ENCODE measurements at places on chromosomes 11 and 22. TPM values are rescaled to one million over a fixed set of nuclear protein-coding genes. Genes with fewer than 3 reads are reported as not detected.

DNA sequence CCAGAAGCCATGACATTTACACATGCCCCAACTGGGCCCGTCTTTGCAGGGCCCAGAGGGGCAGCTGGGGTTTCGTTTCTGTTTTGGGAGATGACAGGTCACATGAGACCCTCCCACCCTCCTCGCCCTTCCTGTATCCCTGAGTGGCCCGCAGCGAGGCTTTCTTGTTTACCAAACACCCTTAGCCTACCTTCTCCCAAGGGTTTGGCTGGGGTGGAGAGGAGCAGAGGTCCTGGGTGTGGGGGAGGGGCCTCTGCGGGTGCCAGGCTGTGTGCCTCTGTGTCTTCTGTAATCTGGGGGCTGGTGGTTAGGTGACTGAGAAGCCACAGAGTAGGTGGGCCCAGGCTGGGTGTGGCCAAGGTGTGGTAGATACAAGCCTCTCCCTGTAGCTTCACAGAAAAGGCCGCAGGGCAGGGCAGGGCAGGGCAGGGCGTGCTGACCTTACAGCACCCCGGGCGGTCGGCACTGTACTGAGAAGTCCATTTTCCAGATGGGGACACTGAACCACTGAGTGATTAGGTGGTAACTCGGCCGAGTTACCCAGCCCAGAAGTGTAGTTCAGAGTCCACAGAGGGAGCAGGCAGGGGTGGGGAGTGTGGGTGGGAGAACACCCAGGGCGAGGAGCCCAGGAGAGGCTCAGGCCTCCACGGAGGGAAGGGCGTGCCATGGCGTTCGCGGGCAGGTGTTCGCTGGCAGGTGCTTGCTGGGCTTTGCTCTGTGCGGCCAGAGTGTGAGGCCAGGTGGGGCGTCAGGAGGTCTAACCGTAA lies 8.7 kb downstream of the PRR5 start:
- no peak overlapping the region for H3K4me3 ChIP-seq
- no peaks in the 10 kb centered on the region for H3K4me1 ChIP-seq
- DNase-seq = no peak
- no peak overlapping the region for H3K27ac ChIP-seq
- no peaks in the 10 kb centered on the region for H3K36me3 ChIP-seq

- H3K4me1 ChIP-seq = peaks cover 3% of the 10 kb centered on the region
- peaks cover 22% of the 10 kb centered on the region for H3K27me3 ChIP-seq
- H3K36me3 ChIP-seq = no peaks in the 10 kb centered on the region
- H3K4me3 ChIP-seq = no peak overlapping the region
Observed at GRCh38 chr11:116276051-116277044, 496.4 kb downstream of the BUD13 start.

- no peaks in the 10 kb centered on the region for H3K36me3 ChIP-seq
- H3K4me3 ChIP-seq = no peak overlapping the region
- H3K4me1 ChIP-seq = peaks cover 12% of the 10 kb centered on the region
- no peak for DNase-seq
Observed at GRCh38 chr22:35556666-35557065, 16.0 kb downstream of the RASD2 start.

DNA sequence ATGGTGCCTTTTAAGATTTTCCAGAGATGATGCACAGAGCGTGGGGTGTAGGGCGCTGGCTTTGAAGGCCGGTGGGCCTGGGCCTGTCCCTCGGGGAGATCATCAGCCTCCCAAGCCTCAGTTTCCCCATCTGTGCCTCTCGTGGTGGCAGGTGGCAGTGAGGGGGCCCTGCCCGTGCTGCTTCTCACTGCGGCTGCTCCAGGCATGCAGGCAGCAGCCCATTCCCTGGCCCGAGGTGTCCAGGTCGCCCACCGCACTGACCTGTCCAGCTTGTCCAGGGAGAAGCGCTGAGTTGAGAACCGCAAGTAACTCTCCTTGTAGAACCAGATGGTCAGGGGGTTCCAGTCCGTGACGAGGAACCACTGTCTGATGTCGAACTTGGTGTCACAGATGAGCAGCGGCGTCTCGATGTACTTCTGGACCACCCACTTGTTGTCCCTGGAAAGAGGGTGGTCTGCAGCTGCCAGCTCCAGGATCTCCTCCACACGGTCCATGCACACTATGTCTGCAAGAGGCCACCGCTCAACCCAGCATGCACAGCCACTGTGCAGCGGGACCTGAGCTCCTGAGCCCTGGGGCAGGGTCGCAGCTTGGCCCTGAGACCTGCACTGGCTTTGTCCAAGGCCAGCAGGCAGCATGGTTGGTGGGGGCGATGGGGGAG lies 20.5 kb upstream of the IL17REL start:
- H3K4me3 ChIP-seq = no peak overlapping the region
- no peaks in the 10 kb centered on the region for H3K27me3 ChIP-seq
- no peaks in the 10 kb centered on the region for H3K4me1 ChIP-seq
- DNase-seq = no peak
- no peaks in the 10 kb centered on the region for H3K36me3 ChIP-seq

PRODH gene
- 5.9 TPM for total RNA-seq

DNA sequence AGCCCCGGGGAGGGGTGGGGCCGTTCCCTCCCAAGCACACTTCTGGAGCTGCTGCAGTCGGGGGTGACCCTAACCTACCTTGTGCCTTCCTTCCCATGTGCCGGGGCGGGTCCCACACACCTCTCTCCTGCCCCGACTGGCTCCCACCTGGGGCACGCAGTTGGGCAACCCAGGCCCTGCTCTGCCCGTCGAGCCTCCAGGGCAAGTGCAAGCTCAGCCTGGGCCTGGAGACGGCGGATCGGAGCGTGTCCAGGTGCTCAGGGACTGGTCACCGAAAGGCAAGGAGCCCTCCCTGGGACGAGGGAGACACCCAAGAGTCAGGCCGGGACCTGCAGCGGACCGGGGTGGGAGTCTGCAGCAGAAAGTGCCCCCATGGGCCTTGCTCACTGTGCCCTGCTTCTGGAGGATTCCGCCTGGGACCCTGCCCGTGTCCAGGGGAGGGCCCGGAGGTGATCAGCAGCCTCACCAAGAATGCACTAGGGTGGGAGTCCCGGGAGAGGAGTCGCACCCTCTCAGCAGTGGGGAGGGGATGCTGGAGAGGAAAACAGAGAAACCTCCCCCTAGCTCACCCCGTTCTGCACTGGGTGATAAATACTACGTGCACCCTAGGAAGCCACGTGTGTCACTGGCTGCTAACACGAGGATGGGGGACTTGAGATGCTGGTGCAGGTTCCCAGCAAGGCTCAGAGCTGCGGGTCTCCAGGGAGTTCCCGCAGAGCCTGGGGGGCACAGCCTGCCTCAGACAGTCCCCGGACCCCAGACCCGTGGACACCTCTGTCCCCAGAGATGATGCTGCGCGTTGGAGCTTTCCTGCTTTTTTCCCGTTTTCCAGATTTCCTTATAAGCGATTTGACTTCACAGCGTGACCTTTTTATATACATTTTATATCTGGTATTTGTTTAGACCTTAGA lies 5.2 kb upstream of the GATD1 start:
- peaks cover 5% of the 10 kb centered on the region for H3K36me3 ChIP-seq
- no peaks in the 10 kb centered on the region for H3K27me3 ChIP-seq
- DNase-seq = no peak
- H3K27ac ChIP-seq = no peak overlapping the region

- peaks cover 3% of the 10 kb centered on the region for H3K4me1 ChIP-seq
- no peaks in the 10 kb centered on the region for H3K27me3 ChIP-seq
- H3K27ac ChIP-seq = no peak overlapping the region
- H3K36me3 ChIP-seq = no peaks in the 10 kb centered on the region
- no peak overlapping the region for H3K4me3 ChIP-seq
Observed at GRCh38 chr22:49018601-49019000, 809.1 kb downstream of the BRD1 start.

P2RX6 gene
- 2.1 TPM for total RNA-seq

DNA sequence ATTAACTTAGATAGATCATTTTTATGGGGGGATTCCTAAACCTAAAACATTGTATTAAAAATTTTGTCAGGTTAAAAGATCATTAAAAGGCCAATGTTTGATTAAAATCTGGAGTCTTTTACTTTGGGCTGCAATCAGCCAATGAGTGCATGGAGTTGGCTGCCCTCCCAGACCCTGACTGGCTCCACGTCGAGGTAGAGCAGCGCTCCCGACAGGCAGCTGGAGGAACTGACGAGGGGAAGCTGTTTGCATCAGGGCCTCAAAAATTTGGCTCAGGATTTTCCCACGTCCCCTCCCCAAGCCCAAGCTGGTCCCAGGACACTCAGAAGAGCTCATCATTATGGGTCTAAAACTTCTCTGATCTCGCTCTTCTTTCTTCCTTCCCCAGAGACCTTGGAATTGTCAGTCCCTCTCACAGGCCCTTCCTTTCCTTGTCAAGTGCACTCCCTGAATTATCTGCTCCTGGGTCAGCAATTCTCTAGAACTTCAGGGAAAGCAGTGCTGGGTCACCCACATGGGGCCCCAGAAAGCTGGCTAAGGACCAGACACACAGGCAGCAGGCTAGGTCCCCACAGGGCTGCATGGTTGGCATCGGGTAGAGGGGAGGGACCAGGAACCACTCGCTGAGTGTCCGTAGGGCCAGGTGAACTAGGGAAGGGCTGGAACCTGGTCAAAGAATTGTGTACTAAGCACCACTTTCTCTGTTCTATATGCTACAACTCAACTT lies 119.6 kb upstream of the IGLL5 start:
- DNase-seq = no peak
- no peaks in the 10 kb centered on the region for H3K36me3 ChIP-seq
- H3K27ac ChIP-seq = no peak overlapping the region
- no peaks in the 10 kb centered on the region for H3K4me1 ChIP-seq
- no peak overlapping the region for H3K4me3 ChIP-seq

DNA sequence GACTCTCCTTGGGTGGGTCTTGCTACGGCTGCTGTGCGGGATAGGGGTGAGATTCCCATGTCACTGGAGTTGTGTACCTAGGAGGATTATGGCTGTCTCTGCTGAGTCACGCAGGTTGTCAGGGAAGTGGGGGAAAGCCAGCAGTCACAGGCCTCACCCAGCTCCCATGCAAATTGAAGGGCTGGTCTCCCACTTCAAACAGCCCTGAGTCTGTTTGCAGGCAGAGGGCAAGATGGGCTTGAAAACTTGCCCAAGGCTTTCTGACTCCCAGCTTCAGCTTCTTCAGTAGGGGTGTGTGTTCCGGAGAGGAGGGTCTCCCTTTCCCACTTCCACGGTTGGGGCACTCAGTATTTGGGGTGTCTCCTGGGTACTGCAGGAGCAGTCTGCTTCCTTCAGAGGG lies 10.9 kb upstream of the SC5D start:
- H3K36me3 ChIP-seq = peaks cover 2% of the 10 kb centered on the region
- peaks cover 51% of the 10 kb centered on the region for H3K27me3 ChIP-seq
- no peak overlapping the region for H3K4me3 ChIP-seq
- H3K4me1 ChIP-seq = no peaks in the 10 kb centered on the region
- no peak for DNase-seq
- no peak overlapping the region for H3K27ac ChIP-seq

Measured in chondrocyte (in vitro differentiated cells).